Smooth muscle cell of bladder (primary cell): ENCODE measurements at places on chromosomes 5 and 9. TPM values are rescaled to one million over a fixed set of nuclear protein-coding genes. Genes with fewer than 3 reads are reported as not detected.

LCN1 gene
- total RNA-seq = 0.28 and 0.65 TPM in 2 replicates

OTP gene
- not detected in 2 replicates for total RNA-seq

LOX gene
- 94.2 and 171 TPM in 2 replicates for total RNA-seq

PCDHA8 gene
- total RNA-seq = under 0.01 and 0.09 TPM in 2 replicates

TUSC1 gene
- 5.0 and 7.2 TPM in 2 replicates for total RNA-seq

TNFSF8 gene
- total RNA-seq = not detected in 2 replicates

CRAT gene
- 31.7 and 35.3 TPM in 2 replicates for total RNA-seq

BSPRY gene
- not detected in 2 replicates for total RNA-seq

NTNG2 gene
- total RNA-seq = 4.6 and 7.2 TPM in 2 replicates

C9 gene
- 0.18 TPM in 1 of 2 replicates, not detected in the other for total RNA-seq

TRIP13 gene
- 3.4 and 4.6 TPM in 2 replicates for total RNA-seq

CCIN gene
- 0.57 and 1.5 TPM in 2 replicates for total RNA-seq

RNF224 gene
- not detected in 2 replicates for total RNA-seq

SOX30 gene
- not detected in 2 replicates for total RNA-seq

LAMC3 gene
- 0.09 and 0.28 TPM in 2 replicates for total RNA-seq

GRXCR2 gene
- not detected in 2 replicates for total RNA-seq

ANKRD34B gene
- under 0.01 TPM in 1 of 2 replicates, not detected in the other for total RNA-seq

RASGEF1C gene
- total RNA-seq = not detected in 2 replicates

ENTPD8 gene
- not detected in 2 replicates for total RNA-seq

PRSS3 gene
- 14.6 and 28.4 TPM in 2 replicates for total RNA-seq

ORM2 gene
- not detected in 2 replicates for total RNA-seq

CAVIN4 gene
- total RNA-seq = 0.57 and 1.1 TPM in 2 replicates

STKLD1 gene
- 0.55 and 0.57 TPM in 2 replicates for total RNA-seq

GPR151 gene
- total RNA-seq = not detected in 2 replicates

CENPP gene
- total RNA-seq = 1.8 and 2.4 TPM in 2 replicates

MEGF10 gene
- 0.14 TPM in 1 of 2 replicates, not detected in the other for total RNA-seq

PPP3R2 gene
- total RNA-seq = not detected in 2 replicates

PPP1R2B gene
- total RNA-seq = under 0.01 and 0.09 TPM in 2 replicates

MCTP1 gene
- 4.7 and 6.1 TPM in 2 replicates for total RNA-seq

TAF1L gene
- total RNA-seq = under 0.01 TPM in 1 of 2 replicates, not detected in the other
